ENCODE measurements at places on chromosomes 6 and 20.

GRCh38 chr6:47111685-47112084, 69.6 kb upstream of the ADGRF1 start:
- DNase-seq = no peak

- peak; percentile 80 for DNase-seq
Observed at GRCh38 chr6:34027445-34027936, 118.4 kb downstream of the GRM4 start.

GRCh38 chr6:113828984-113829695, 28.0 kb upstream of the MARCKS start:
- no peak for DNase-seq

- DNase-seq = no peak
Observed at GRCh38 chr20:32062776-32063170, 10.7 kb downstream of the HCK start.

DNA sequence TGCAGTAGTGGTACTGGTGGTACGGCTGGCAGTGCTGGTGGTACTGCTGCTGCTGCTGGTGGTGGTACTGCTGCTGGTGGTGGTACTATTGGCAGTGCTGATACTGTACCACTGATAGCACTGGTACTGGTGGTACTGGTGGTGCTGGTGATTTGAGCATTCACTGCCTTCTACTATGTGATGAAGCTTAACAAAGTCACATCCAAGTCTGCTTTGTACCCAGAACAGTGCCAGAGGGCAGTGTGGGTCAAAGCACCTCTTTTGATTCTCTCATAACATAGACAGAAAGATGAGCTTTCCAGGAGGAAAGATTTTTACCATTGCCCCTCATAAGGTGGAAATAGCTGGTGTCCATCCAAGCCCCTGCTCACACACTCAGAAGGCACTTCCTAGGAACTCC, 48.7 kb downstream of the ANKRD6 start:
- no peak for DNase-seq

GRCh38 chr6:45323656-45324224, 4.4 kb upstream of the RUNX2 start:
- DNase-seq = no peak

DNA sequence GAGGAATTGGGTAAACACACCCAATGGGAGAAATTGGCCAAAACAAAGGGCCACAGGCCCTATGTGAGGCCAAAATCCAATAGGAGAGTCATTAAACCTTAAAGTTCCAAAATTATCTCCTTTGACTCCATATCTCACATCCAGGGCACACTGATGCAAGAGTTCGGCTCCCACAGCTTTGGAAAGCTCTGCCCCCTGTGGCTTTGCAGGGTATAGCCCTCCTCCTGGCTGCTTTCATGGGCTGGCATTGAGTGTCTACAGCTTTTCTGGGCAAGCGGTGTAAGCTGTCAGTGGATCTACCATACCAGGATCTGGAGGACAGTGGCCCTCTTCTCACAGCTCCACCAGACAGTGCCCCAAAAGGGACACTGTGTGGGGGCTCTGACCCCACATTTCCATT, 160.5 kb downstream of the ADGRG6 start:
- DNase-seq = no peak

- no peak for DNase-seq
Observed at GRCh38 chr6:140462453-140463311, 1088.2 kb upstream of the CITED2 start.

- DNase-seq = no peak
Observed at GRCh38 chr6:11705069-11705468, 73.5 kb downstream of the ADTRP start.

DNA sequence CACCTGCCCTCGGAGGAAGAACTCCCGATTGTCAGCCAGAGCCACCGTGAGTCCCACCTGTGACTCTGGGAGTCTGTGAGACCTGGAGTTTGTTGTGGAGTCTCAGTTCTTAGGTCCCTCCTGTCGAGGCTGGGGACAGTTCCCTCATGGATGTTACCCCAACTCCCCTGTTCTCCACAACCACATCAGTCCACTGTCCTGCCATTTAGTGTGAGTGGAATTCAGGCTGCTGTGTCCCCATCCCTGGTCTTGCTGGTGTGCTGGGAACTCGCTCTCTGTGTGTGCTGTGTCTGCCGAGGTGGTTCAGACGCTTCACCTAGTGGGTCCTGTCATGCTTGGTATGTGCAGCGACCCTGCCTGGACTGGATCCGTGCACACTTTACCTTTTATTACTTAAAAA, 163.2 kb downstream of the DTNBP1 start:
- DNase-seq = no peak
